ENCODE measurements at places on chromosomes 4 and X. TPM values are rescaled to one million over a fixed set of nuclear protein-coding genes. Genes with fewer than 3 reads are reported as not detected.

Gene APBB2
- 32.9 TPM for total RNA-seq

Gene MID1IP1
- total RNA-seq, result 27.4 TPM

Gene TMEM175
- total RNA-seq, result 20.1 TPM

Gene MAGEC2
- total RNA-seq, result 79.0 TPM

Gene SSX3
- 1.1 TPM for total RNA-seq

- no peak for DNase-seq
Measured at GRCh38 chr4:176377780-176378179, 58.0 kb downstream of the SPCS3 start.

GRCh38 chr4:32025851-32026459, 1305.8 kb downstream of the PCDH7 start:
- no peak for DNase-seq

Gene F11
- total RNA-seq, result not detected

DNA sequence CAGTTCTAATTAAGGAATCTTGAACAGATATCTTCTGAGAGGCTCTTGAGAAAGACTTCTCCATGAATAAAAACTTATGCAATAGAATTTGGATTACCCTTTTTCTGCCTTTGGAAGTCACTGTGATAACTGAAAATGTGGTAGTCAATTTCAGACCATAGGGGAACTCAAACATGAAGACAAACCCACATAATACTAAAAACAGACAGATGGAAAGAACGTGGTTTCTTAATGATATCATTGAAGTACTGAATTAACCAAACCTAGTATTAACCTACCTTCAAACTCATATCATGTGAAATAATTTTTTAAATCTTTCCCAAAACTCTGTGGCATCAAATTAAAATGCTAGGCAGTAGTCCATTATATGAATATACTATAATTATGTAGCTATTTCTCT, 153.5 kb downstream of the CAMK2D start:
- DNase-seq, result no peak

- no peak for DNase-seq
Measured at GRCh38 chrX:72262077-72262476, 15.0 kb downstream of the RPS4X start.

- no peak for DNase-seq
Measured at GRCh38 chr4:122764071-122764820, 31.7 kb downstream of the BBS12 start.

Gene GLOD5
- total RNA-seq, result not detected

- DNase-seq, result no peak
Measured at GRCh38 chr4:94577136-94577535, 125.4 kb downstream of the PDLIM5 start.

Gene MMRN1
- total RNA-seq, result not detected

GRCh38 chrX:105269386-105269785, 48.9 kb upstream of the TEX13A start:
- DNase-seq, result no peak

DNA sequence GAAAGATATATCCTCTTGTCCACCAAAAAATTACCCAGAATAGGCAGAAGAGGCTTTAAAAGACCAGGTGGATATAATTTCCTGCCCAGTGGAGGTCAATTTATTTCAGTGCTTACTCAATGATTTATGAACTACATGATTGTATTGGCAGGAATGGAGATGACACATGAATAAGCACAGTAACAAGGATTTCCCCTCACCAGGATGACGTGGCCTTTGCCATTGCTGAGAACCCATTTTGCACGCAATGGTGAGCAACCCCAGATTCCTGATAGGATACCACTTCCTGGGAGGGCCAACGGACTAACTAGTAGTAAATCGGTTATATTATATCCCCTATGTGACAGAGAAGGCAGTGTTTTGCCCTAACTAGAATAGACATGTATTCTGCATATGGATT, 11.6 kb upstream of the TTC29 start:
- DNase-seq, result peak; percentile 66

Gene UTP3
- total RNA-seq, result 15.7 TPM

- DNase-seq, result no peak
Measured at GRCh38 chrX:20015945-20016615, 25.2 kb upstream of the BCLAF3 start.

DNA sequence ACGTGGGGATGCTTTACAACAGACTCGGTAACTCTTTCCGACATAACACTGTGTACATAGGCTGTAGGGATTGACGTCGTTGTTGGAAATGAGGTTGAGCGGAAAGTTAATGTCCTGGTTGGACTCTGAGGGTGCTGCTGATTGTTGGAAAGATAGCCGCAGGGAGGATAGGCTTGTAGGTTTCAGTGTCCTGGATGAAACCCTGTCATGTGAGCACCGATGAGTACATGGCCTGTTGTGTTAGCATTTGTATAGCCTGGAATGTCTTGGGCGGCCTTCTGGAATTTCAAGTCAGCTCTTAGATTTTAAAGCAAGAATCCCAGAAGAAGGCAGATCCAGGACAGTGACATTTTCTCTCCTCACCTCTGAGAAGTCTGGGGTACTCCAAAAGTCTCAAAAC, 63.3 kb downstream of the TBC1D14 start:
- DNase-seq, result no peak

DNA sequence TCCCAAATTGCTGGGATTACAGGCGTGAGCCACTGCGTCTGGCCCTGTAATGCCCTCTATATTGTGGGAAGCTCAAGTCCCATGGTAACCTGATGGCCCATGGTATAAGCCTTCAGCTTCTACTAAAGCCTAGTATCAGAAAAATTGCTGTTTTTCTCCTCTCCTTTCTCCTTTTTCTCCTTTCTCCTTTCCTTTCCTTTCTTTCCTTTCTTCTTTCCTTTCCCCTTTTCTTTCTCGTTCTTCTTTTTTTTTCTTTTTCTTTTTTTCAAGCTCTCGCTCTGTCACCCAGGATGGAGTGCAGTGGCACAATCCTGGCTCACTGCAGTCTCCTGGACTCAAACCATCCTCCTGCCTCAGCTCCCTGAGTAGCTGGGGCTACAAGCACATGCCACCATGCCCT, 740.7 kb downstream of the FAM133A start:
- DNase-seq, result no peak

- no peak for DNase-seq
Measured at GRCh38 chr4:63049278-63049677, 1360.0 kb downstream of the TECRL start.

Gene TCEAL6
- total RNA-seq, result not detected

DNA sequence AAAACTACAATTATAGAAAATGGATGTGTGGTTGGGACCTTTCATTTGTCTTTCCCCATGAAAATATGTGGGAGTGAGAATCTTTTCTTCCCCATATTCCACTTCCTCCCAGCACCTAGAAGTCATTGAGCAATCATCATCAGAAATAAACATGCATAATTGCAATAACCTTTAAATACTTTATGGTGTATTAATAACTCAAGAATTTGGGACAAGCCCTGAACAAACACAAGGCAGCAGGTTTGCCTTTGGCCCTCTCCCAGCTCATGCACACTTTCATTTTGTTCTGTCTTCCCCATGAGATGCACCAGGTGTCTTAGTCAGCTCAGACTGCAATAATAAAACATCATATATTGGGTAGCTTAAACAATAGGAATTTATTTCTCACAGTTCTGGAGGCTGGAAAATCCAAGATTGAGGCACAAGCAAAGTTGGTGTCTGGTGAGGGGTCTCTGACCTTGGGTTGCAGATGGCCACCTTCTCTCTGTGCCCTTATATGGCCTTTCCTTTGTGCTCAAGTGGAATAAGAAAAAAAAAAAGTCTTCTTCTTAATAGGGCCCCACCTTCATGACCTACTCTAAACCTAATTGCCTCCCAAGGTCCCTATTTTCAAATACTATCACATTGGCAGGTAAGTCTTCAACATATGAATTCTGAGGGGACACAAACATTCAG, 34.7 kb upstream of the TMEM184C start:
- DNase-seq, result no peak

DNA sequence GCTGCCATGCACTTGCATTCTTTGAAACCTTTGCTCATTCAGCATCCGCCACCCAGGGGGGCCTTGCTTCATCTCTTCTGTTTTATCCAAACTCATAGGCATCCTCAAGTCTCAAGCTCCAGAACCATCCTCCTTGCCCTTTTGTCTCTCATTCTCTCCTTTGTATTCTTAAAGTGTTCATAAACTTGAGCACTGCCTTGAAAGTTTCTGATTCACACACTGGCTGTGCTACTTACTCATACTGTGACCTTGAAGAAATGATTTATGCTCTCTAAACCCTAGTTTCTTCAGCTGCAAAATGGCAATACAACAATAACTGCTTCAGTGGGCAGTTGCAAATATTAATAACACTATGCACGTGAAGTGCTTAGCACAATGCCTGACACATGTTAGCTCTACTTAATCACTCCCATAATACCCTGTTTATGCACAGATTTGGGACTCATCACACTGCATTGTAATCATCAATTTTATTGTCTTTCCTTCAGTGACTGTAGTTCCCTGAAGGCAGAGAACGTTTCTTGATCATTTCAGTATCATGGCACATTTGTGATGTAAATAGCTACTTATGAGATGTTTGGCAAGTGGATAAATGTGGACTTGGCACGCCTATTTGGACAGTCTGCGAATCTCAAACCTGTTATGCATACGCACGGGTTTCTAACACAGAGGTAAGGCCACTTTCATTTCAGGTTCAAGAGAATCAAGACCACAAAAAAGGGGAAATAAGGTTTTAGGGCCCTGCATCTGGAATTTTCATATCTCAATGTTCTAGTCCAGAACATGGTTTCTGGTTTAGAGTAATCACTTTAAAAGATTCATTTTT, 291.0 kb downstream of the LDB2 start:
- DNase-seq, result no peak

Gene SULT1B1
- total RNA-seq, result 0.74 TPM

Gene GPR34
- not detected for total RNA-seq

DNA sequence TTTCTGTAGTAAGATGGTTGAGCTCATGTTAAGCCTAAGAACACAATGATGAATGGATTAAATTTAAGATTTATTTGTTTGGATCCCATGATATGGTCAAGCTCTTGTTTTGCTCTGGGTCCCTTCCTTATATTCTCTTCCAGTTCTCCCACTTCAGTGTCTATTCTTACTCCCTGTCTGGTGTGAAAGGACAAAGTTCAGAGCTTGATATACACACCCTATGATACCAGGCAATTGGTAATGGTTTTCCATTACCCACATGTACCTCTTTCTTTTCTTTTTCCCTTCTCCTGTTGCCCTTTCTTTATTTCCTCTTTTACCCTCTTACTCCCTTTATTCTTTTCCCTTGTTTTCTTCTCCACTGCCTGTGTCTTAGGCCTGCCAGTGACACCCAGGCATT, 223.6 kb downstream of the RAPGEF2 start:
- no peak for DNase-seq

- no peak for DNase-seq
Measured at GRCh38 chrX:10178866-10179463, 22.2 kb downstream of the CLCN4 start.

Gene GAGE2A
- 61.7 TPM for total RNA-seq

DNA sequence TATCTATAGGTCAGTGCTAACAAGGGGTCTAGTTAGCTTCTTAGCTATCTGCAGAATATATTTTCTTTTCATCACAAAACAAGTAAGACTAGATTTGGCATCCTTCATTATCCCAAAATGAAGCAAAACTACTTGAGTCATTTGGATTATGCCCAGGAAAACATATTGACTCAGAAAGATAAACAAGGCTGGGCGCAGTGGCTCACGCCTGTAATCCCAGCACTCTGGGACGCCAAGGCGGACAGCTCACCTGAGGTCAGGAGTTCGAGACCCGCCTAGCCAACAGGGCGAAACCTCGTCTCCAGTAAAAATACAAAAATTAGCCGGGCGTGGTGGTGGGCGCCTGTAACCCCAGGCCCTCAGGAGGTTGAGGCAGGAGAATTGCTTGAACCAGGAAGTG, 18.0 kb upstream of the MND1 start:
- no peak for DNase-seq

- no peak for DNase-seq
Measured at GRCh38 chr4:53674903-53675302, 83.6 kb upstream of the LNX1 start.

- no peak for DNase-seq
Measured at GRCh38 chr4:148053298-148054003, 321.6 kb downstream of the ARHGAP10 start.

- DNase-seq, result no peak
Measured at GRCh38 chrX:77160301-77160700, 286.9 kb upstream of the FGF16 start.

GRCh38 chr4:159150821-159151390, 48.0 kb downstream of the RAPGEF2 start:
- no peak for DNase-seq

Gene ARR3
- not detected for total RNA-seq

GRCh38 chrX:151488677-151489076, 74.8 kb upstream of the PASD1 start:
- DNase-seq, result peak; percentile 16

Gene RGN
- total RNA-seq, result not detected

DNA sequence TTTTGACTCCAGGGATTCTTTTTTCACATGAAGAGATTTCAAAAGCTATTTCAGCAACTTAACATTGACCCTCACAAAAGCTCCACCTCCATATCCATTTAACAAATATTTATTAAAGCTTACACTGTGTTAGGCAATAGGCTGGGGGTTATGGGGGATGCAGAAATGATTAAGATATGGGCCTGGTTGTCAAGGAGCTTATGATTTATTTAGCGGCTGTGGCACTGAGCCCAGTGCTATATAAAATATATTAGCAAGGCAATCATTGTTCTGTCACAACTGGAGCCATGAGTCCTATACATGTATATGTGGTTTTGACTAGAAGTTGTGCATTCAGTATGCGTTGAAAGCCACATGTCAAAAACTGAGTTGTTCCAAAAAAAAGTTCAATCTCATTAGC, 131.1 kb downstream of the GPC3 start:
- no peak for DNase-seq

GRCh38 chr4:158827543-158827981, 58.7 kb downstream of the FNIP2 start:
- no peak for DNase-seq

GRCh38 chr4:110632506-110633357, 9.9 kb upstream of the PITX2 start:
- DNase-seq, result no peak

DNA sequence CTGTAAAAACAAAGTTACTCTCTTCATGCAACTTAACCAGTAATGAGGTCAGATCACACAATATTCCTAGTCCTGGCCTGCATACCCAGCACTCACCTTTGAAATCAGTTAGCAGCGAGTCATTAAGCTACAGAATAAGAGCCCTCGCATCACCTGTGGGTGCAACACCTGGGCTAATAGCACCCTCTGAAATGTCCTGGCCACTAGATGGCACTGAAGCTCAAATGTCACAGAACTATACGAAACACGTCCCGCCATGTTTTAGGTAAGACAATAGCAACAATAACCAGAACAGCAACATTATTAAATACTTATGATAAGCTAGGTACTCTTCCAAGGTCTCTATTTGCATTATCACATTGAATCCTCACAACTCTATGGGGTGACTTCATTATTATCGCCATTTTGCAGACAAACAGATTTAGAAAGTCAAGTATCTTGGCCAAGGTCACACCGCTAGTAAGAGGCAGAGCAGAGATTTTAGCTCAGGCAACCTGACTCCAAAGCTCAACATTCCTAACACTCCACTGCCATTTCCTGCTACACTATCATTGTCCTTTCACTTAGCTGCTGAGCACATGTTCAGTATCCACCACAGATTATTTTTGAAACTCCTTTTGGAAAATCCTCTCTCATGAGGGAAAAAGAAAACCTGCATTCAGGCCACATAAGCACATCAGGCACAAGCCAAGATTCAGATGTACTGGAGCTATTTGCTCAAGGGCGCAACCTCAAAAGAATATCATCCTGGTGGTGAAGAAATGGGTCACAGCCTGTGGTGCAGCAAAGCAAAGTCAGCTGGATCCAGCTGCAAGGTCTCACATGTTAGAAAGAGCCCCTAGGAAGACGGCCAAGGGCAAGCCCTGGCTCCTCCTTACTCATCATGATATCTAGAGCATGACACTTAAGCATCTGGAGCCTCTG, 59.5 kb upstream of the KDR start:
- no peak for DNase-seq

Gene GPRASP3
- 3.9 TPM for total RNA-seq

All from Daoy (cell line).